ENCODE measurements at places on chromosomes 6 and 20. TPM values are rescaled to one million over a fixed set of nuclear protein-coding genes. Genes with fewer than 3 reads are reported as not detected.
A peak's percentile ranks its signal among the peaks of the same experiment; 100 is the strongest.

SAPCD1 gene
- 6.0 TPM for total RNA-seq

NCOA3 gene
- total RNA-seq, result 27.8 TPM

DNA sequence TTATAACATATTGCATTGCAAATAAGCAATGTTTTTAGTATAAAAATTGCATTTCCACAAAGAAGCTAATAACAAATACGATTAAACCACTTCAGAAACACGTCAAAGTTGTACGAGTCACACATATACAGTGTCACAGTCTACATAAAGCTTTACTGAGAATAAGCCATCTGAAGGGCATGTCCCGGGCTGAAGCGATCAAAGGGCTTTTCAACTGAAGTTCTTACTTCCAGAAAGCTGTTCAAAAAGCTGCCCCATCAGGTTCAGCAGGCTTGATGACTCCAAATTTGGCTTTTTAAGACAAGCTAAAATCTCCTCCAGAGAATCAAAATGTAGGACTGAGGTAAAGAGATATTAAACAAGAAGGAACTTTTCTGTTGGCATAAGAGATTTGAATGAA, 37.5 kb upstream of the HAO1 start:
- no peak for DNase-seq

DNA sequence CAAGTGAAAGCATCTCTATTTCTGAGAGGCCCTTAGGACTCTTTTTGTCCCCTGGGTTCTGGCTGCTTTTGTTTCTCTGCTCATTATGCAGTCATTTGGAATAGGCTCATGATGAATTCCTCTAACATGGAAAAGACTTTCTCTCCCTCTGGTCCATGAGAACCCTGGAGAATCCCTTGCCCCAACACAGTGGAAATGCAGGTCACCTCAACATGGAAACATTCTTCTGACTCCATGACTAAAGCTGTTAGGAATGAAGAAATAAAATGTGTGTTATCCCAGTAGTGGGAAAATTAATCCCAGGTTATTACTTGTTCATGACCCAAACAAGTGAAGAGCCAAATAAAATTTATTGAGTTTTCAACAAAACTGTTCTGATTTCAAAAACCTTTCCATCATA, 458.6 kb downstream of the EPM2A start:
- no peak for DNase-seq

DNA sequence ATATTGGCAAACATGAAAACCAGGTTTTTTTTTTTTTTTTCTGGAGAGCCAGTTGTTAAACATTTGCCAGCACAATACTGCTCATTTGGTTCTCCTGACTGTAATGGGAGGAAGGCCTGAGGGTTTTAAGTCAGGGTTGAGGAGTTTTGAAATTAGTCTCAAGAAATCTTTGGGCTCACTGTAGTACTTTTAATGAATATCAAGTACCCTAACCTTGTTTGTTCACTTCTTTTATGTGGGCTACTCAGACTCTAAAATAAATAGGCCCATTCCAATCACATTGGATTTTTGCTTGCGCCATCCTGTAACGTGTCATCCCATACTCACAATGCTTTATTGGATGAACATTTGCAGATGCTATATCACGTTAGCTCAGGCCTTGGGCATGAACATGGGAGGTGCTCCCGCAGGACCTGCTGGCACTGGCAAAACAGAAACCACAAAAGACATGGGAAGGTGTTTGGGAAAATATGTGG, 146.9 kb downstream of the DNAH8 start:
- peak; percentile 17 for DNase-seq

GRCh38 chr6:47852727-47853126, 70.9 kb downstream of the OPN5 start:
- DNase-seq, result peak; percentile 59

GRCh38 chr20:43984587-43984986, 69.9 kb downstream of the TOX2 start:
- no peak for DNase-seq

- DNase-seq, result no peak
Measured at GRCh38 chr6:20691185-20691584, 156.9 kb downstream of the CDKAL1 start.

DNA sequence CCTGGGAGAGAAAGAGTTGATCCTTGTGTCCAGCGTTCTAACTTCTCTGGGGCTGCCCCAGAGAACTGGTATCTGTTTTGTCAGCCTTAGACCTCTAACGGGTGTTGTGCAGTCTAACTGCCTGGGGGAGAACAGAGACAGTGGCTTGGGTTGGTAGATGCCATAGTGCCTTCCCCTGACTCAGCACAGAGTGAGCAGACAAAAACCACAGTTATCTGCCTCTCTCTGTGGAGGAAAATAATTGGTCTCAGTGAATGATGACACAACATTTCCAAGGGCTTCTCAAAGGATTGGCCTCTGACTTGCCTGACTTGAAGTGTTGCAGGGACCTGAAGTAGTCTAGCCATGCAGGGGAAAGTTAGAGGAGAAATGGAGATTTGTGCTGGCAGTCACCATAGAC, 226.2 kb upstream of the MAN1A1 start:
- peak; percentile 19 for DNase-seq

DNA sequence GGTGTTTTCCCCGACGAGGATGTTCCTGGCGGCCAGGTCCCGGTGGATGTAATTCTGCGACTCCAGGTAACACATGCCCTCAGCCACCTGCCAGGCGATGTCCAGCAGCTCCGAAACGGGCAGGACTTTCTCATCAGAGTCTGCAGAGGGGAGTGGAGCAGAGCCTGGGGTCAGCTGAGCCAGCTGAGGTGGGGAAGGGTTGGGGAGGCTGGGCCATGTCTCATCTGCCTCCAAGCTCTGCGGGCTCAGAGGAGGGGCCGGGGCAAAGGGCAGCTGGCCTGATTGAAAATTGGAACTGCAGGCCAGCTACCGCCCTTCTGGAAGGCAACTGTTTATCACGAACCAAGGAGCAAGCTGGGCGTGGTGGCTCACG, 6.4 kb downstream of the PTK6 start:
- no peak for DNase-seq

Measured in PC-3 (cell line).